Cerebellum (tissue), 4 donors: ENCODE measurements at places on chromosomes 7 and 10.

GRCh38 chr7:106125417-106125816 lies 13.3 kb upstream of the SYPL1 start:
- DNase-seq: no peak

- DNase-seq: peak; percentile 87
Measured at GRCh38 chr10:103637927-103638557, 144.5 kb downstream of the NEURL1 start.

- DNase-seq: peak; percentile 65
Measured at GRCh38 chr10:16545116-16545736, 23.5 kb upstream of the C1QL3 start.

GRCh38 chr10:35447693-35448407 lies 111.5 kb downstream of the CCNY start:
- DNase-seq: peak; percentile 17

DNA sequence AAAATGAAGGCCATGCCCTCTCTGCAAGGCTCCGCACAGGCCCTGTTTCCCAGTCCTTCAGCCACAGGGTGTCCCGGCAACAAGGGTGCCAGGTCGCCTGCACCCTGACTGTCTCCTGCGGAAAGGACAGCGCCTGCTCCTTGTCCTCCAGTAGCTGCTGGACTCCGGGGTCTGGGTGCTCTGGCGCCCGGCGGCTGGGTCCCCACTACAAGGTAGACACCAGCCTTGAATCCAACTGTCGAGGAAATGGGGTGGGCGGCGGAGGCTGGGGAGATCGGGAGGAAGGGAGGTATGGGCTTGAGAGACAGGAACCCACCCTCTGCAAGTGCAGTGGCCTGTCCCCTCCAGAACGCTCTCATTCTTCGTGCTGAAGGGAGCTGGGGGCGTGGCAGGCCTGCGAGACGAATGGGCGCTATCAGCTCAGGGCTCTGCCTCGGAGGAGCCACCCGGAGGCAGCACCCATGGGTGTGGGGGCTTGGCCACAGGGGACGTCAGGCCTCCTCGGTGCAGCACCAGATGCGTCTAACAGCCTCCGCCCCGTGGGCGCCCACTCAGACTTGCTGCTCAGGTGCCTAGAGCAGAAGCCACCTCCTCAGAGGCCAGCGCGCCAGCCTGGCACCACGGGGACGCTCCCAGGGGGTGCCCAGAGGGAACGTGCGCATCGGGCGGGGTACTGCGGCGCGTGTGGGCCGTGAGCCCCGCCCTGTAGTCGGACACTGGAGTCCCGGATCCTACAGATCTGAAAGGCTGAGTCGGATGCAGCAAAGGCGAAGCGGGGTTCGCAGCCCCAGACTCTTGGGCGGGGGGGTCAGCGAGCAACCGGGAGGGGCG lies 15.6 kb downstream of the ADAM8 start:
- DNase-seq: peak; percentile 40

GRCh38 chr7:15085366-15085765 lies 182.8 kb upstream of the DGKB start:
- DNase-seq: no peak

- no peak for DNase-seq
Measured at GRCh38 chr7:32048970-32049491, 21.2 kb downstream of the PDE1C start.

DNA sequence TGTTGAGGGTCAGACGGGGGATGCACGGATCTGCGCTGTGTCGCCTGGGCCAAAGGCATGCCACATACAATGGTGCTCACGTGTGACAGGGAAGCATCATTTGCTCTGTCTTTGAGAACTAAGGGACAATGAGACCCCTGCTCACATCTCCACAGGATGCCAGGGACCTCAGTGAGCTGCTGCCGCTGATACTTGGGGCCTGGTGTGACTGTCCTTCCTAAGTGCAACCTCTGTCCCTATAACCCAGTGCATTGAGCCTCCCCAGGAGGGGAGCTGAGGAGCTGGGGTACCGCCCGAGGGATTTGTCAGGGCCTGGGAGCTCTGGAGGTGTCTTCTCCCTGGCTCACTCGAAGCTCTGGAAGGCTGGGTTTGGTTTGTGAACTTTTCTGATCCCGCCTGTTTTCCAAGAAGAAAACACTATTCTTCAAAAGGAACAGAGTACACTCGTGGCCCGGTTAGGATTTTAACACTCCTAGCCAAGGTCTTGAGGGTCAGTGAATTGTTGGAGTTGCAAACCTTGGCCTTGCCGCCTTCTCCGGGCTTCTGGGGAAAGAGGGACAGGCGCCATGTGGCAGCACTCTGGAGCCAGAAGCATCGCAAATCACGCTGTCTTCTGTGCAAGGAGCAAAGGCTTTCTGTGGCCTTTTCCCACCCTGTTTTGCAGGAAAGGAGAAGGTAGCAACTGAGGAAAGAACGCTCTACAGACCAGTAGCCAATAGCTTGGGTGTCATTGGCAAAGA lies 26.2 kb upstream of the CTBP2 start:
- DNase-seq: no peak

GRCh38 chr7:68914006-68914405 lies 684.3 kb upstream of the AUTS2 start:
- DNase-seq: no peak

DNA sequence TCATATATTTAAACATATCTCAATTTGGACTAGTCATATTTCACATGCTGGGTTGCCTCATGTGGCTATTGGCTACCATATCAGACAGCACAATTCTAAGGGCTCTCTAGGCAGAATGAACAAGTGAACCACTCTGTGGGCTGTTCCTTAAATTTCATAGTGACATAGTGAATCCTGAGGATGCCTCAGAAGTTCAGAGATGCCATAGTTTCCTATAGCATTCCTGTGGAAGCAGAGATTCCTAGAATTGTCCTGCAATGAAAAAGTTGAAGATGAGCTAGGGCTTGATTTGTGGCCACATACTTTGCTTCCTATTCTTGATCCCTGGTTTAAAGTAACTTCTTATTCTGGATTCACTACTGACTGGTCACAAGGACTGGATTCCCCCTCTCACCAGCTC lies 35.6 kb downstream of the MKX start:
- DNase-seq: no peak

- DNase-seq: no peak
Measured at GRCh38 chr10:120944586-120945125, 93.5 kb downstream of the WDR11 start.

GRCh38 chr7:96127746-96128145 lies 194.2 kb downstream of the SLC25A13 start:
- DNase-seq: no peak

- peak; percentile 55 for DNase-seq
Measured at GRCh38 chr7:47967123-47967522, 12.3 kb downstream of the HUS1 start.

DNA sequence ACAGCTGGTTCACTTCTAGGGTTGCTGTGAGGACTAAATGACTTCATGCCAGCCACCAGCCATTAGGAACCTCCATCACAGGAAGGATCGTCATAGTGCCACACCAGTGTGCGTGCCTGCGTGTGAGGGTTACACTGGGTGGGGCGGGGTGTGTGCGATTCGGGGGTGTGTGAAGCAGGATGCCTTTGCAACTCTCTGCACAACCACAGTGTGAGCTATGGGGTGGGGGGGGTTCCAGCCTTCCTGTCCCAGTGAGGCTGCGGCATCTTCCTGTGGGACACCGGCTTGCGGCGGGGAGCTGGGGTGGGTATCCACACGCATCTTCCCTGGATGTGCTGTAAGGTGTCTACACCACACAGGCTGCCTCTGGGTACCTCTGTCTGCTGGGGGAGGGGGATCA lies 6.9 kb upstream of the ELFN1 start:
- no peak for DNase-seq

DNA sequence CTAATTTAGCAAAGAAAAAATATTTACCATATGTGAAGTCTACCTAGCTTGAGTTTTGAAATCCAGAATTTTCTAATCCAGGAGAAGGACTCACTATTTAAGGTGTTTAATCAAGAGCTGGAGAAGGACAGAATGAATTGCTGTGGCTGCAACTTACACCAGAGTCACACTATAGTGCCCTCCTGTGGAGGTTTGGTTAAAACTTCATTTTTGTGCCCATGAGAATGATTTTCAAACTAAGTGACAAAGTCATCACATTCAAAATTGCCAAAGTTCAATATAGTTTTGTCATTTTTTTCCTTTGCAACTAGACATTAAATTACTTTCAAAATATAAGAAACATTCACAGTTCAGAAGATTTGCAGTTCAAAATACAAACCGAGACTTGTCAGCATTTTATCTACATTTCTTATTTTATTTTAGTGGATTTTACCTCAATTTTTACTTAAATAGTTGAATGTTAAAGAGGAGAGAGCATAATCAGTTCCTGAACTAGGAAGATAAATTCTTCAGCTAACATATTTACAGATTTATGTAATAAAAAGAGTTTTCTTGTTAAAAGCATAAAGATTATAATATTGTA lies 70.7 kb downstream of the CABCOCO1 start:
- no peak for DNase-seq

GRCh38 chr10:61047081-61047480 lies 103.1 kb upstream of the RHOBTB1 start:
- DNase-seq: no peak

GRCh38 chr7:22111661-22112060 lies 166.0 kb upstream of the CDCA7L start:
- no peak for DNase-seq

DNA sequence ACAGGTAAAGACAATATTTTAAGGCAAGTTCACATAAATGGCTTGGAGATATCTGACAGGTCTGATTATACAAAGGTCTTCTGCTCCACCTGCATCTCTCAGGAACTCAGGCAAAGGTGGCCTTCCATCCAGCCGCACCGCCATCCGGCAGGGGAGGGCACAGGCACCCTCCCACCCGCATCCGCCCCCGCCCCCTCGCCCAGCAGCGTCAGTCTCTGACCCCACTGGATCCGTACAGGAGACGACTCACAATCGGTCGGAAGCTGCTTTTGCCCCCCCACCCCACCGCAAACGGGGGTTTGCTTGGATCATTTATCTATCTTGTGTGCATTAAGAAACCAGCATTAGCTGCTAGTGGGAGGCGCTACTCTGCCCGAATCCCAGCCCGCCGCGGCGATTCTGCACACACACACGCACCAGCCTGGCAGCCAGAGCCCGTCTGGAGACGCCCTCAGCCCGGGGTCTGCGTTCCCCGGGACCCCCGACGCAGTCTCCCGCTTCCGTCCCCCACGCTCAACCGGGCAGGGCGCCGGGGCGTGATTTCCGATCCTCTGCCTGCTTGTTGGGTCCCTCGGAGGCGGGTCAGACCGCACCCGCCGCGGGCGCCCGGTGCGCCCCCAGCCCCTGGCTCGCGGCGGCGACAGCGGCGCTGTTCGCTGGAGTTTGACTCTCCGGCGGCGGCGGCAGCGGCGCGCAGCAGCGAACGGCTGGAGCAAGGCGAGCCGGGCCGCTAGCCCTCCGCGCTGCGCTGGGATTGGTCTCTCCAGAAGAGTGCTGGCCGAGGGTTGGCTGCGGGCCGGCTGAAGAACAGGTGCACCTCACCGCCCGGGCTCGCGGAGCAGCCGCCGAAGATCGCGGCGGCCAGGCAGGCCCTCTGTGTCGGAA lies 820 bp upstream of the NRG3 start:
- DNase-seq: peak; percentile 41

GRCh38 chr7:91533996-91534395 lies 269.8 kb downstream of the FZD1 start:
- no peak for DNase-seq

DNA sequence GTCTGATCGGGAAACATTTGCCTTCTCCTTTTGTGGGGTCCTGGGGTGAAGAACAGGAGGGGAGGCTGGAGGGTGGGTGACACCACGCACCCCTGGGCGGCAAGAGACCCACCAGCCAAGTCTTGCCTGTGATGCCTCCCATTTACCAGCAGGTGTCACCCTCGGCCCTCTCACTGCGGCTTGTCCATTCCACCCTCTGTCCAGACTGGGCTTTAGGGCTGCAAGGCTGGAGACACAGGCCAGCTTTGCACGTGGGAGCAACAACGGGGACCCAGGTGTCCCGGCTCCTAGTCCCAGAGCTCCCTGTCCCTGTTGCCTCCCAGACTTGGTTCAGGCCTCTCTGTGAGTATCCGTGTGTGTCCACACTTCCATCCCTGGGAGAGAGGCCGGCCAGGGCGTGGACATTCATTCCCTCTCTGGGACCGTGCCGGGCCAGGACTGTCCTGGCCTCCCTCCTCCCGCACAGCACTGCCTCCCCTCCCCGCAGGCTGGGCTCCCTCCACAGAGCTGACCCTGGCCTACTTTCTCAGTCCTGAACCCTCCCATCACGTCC lies 36.2 kb upstream of the GTF2IRD1 start:
- DNase-seq: peak; percentile 88

GRCh38 chr7:141238596-141239243 lies 164.9 kb downstream of the TMEM178B start:
- no peak for DNase-seq
